ENCODE measurements at places on chromosomes 2 and 18. TPM values are rescaled to one million over a fixed set of nuclear protein-coding genes. Genes with fewer than 3 reads are reported as not detected.

- no peaks in the 10 kb centered on the region for H3K36me3 ChIP-seq
- H3K27ac ChIP-seq: no peak overlapping the region
These were observed 23.3 kb downstream of the MAPRE3 start for GRCh38 chr2:26993768-26994167.

GRCh38 chr2:45793305-45793962, 142.0 kb downstream of the PRKCE start:
- no peaks in the 10 kb centered on the region for H3K36me3 ChIP-seq
- no peaks in the 10 kb centered on the region for H3K27me3 ChIP-seq
- H3K4me3 ChIP-seq: no peak overlapping the region
- H3K4me1 ChIP-seq: peaks cover 9% of the 10 kb centered on the region

GRCh38 chr2:190838492-190838910, 42.1 kb upstream of the GLS start:
- no peaks in the 10 kb centered on the region for H3K36me3 ChIP-seq
- H3K27ac ChIP-seq: no peak overlapping the region
- no peak overlapping the region for H3K4me3 ChIP-seq

DNA sequence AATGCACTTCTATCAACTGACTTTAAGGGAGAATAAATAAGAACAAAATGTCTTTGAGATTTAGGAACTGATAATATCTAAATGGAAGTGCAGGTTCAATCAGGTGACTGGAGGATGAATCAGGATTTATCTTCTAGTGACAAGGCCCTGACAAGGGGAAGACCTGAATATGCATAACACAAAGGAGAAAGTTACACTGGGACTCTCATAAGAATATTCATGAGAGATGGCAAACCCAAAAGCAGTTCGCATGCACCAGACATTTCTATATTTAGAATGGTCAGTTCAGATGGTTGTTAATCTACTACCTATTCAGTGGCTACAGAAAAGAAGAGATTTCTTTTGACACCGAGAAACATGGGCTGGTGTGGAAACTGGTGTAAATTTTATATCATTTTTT, 1771.3 kb upstream of the LRRTM1 start:
- H3K4me1 ChIP-seq: no peaks in the 10 kb centered on the region
- H3K36me3 ChIP-seq: no peaks in the 10 kb centered on the region
- H3K27ac ChIP-seq: no peak overlapping the region
- no peaks in the 10 kb centered on the region for H3K27me3 ChIP-seq

- H3K27me3 ChIP-seq: no peaks in the 10 kb centered on the region
- peak overlapping the region; percentile 26 for H3K27ac ChIP-seq
These were observed 223.7 kb upstream of the SMAD7 start for GRCh38 chr18:49174478-49174877.

DNA sequence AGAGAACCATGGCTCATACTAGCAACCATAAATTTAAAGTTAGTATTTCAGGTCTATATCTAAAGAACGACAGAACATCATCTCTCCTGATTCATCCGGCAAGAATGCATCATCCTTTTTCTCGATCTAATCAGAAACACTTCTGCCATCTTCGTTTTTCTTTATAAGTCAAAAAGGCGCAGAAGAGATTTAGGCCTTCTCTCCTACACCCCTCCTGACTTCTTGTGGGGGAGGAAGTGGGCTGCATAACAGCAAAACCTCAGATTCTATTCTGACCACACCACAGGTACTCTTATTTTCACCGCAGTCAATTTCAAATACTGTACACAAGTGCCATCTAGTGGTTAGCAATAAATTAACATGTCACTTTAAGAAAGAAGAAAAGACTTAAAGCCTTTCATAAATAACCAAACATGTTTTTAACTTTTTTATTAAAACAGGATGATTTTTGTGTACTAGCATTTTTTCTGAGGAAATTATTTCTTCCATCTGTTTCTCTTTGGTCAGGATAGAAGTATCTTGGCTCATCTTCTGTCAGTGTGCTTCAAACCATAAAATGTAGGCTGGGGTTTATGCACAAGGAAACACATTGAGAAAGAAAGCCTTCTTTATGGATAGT, 48.4 kb upstream of the PIK3C3 start:
- no peak overlapping the region for H3K4me3 ChIP-seq
- H3K36me3 ChIP-seq: no peaks in the 10 kb centered on the region
- H3K4me1 ChIP-seq: no peaks in the 10 kb centered on the region
- no peak for DNase-seq
- no peak overlapping the region for H3K27ac ChIP-seq

CD8B2 gene
- total RNA-seq: 0.07 TPM

PSMA8 gene
- not detected for total RNA-seq

STARD6 gene
- total RNA-seq: not detected

KLHL14 gene
- 2.8 TPM for total RNA-seq

DNA sequence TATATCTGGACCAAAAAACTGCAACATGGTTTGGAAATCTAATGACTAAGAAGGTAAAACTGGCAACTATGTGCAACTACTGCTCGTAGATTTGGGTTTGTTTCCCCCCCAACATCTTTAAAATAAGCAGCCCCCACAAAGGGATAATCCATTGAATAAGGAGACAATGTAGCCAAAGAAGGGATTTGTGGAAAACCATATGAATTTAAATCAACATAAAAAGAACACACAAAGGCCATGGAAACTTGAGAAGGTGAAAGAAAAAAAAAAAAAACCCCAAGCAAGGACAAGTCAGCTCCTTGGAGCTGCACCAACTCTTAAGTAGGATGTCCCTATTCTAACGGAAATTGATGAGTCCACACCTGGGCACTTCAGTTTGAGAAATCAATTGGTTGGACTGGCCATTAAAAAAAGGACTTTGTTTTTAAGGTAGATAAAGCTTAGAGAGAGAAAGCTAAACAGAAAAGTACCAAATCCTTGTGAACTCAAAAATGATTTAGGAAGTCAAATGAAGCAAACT, 53.7 kb upstream of the ST8SIA5 start:
- no peaks in the 10 kb centered on the region for H3K27me3 ChIP-seq
- no peak for DNase-seq
- H3K27ac ChIP-seq: no peak overlapping the region
- no peak overlapping the region for H3K4me3 ChIP-seq
- no peaks in the 10 kb centered on the region for H3K4me1 ChIP-seq

- H3K27me3 ChIP-seq: no peaks in the 10 kb centered on the region
- H3K27ac ChIP-seq: no peak overlapping the region
- H3K4me3 ChIP-seq: no peak overlapping the region
- H3K36me3 ChIP-seq: no peaks in the 10 kb centered on the region
- no peaks in the 10 kb centered on the region for H3K4me1 ChIP-seq
- no peak for DNase-seq
These were observed 98.0 kb downstream of the DYM start for GRCh38 chr18:49362431-49362830.

GRCh38 chr2:181104512-181105115, 124.2 kb downstream of the UBE2E3 start:
- no peak overlapping the region for H3K27ac ChIP-seq
- no peaks in the 10 kb centered on the region for H3K27me3 ChIP-seq
- no peak overlapping the region for H3K4me3 ChIP-seq
- no peak for DNase-seq
- no peaks in the 10 kb centered on the region for H3K36me3 ChIP-seq

CHST9 gene
- total RNA-seq: not detected

DGUOK gene
- total RNA-seq: 50.6 TPM

RIT2 gene
- total RNA-seq: not detected

- H3K27me3 ChIP-seq: no peaks in the 10 kb centered on the region
- no peak overlapping the region for H3K27ac ChIP-seq
- no peak overlapping the region for H3K4me3 ChIP-seq
- no peaks in the 10 kb centered on the region for H3K4me1 ChIP-seq
These were observed 124.1 kb upstream of the MYT1L start for GRCh38 chr2:2455151-2455550.

EPB41L5 gene
- total RNA-seq: 9.2 TPM

- H3K27me3 ChIP-seq: no peaks in the 10 kb centered on the region
- H3K4me3 ChIP-seq: no peak overlapping the region
- H3K27ac ChIP-seq: no peak overlapping the region
- no peak for DNase-seq
These were observed 62.0 kb downstream of the MOGAT1 start for GRCh38 chr2:222733470-222733845.

GRCh38 chr2:238064376-238064775, 3.6 kb downstream of the SCLY start:
- H3K27me3 ChIP-seq: no peaks in the 10 kb centered on the region
- DNase-seq: no peak
- H3K27ac ChIP-seq: no peak overlapping the region
- no peak overlapping the region for H3K4me3 ChIP-seq

AFF3 gene
- total RNA-seq: 8.5 TPM

- no peaks in the 10 kb centered on the region for H3K4me1 ChIP-seq
- H3K27ac ChIP-seq: no peak overlapping the region
- H3K27me3 ChIP-seq: no peaks in the 10 kb centered on the region
- H3K36me3 ChIP-seq: no peaks in the 10 kb centered on the region
- no peak overlapping the region for H3K4me3 ChIP-seq
These were observed 373.9 kb downstream of the GPD2 start for GRCh38 chr2:156810094-156810493.

DNA sequence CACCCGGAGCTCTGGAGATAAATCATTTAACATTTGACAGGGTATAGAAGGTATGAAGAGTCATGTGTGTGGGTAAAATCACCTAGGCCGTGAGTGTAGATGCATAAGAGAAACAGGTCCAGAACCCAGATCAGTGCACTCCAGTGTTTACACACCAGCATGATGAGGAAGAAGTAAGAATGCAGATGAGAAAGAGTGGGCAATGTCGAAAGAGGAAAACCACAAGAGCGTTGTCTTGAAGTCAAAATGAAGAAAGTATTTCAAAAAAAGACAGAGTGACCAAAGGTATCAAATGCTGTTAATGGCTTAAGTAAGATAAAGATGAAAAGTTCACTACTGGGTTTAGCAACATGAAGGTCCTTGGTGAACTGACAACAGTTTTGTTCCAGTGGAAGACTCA, 32.0 kb upstream of the PLB1 start:
- no peaks in the 10 kb centered on the region for H3K36me3 ChIP-seq
- H3K4me3 ChIP-seq: no peak overlapping the region
- no peak overlapping the region for H3K27ac ChIP-seq
- no peak for DNase-seq

Data from uterus (tissue), 4 donors.